ENCODE measurements at places on chromosomes 2 and 18. TPM values are rescaled to one million over a fixed set of nuclear protein-coding genes. Genes with fewer than 3 reads are reported as not detected.
A peak's percentile ranks its signal among the peaks of the same experiment; 100 is the strongest.

DNA sequence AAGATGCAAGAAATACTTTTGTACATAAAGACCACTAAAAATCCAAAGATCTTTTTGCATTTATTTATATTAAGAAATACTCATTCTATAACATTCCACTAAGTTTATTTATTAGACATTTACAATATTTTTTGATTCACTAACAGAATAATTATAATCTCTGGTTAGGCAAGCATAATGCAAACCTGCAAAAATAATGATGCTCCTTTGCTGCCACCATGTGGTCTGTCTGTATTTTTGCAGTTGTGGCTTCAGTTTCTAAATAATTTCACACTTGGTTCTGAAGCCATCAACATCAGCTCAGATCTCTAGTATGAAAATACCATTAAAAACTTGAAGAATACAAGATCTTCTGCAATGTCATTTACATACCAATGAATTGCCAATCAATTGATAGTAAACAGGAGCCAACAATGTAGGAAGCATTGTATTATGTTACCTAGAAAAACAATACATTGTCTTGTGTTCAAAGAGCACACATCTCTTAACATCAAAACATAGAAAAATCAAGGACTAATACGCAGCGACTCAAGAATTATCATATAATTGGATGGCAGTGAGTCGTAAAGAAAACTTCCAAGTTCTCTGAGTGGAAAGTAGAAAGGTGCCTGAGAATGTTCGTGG, 28.8 kb upstream of the WDR75 start:
- DNase-seq: no peak

GRCh38 chr2:222424276-222424728, at the start of gene SGPP2:
Gene SGPP2 (plus strand): TSS chr2:222424543. CDS start chr2:222424603, 60 bp downstream.
- DNase-seq: peak; percentile 31

GRCh38 chr2:143988082-143988481, 531.8 kb downstream of the ZEB2 start:
- no peak for DNase-seq

DNA sequence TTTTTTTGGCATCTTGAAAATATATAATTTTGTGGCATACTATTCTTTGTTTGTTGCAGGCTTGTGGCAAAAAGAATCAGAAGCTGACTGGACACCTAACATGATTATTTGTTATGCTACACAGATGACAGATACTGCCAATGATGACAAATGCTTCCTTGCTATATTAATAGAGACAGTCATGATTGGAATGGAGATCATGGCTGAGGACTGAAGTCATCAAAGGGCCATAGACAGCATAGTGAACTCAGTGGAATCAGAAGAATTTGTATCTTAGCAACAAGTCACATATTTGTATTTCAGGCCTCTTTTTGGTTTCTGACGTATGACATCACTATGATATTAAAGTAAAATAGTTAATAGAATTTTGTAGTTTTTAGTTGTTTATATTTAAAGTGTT, 1003.8 kb upstream of the DDX18 start:
- DNase-seq: no peak

GRCh38 chr2:199812493-199812892, 38.5 kb downstream of the FTCDNL1 start:
- DNase-seq: no peak

DNA sequence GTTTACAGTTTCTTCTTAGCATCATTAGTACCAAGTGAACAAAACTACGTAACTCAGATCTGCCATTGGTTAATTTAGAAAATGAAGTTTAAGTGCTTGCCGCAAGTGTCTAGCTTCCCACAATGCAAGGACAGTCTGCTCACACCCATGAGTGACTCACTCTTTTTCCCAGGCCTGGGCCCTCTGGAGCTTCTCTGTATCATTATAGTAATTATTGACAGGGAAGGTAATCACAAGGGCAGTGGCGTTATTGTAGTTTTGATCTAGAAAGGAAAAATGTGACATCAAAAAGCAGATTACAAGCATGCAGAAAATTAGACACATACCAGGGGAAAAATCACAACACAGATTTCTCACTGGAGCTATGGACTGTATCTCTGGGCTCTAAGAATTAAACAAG, 38.5 kb downstream of the NPC1 start:
- DNase-seq: no peak

- no peak for DNase-seq
Observed at GRCh38 chr2:192969055-192969454, 774.3 kb upstream of the TMEFF2 start.

DNA sequence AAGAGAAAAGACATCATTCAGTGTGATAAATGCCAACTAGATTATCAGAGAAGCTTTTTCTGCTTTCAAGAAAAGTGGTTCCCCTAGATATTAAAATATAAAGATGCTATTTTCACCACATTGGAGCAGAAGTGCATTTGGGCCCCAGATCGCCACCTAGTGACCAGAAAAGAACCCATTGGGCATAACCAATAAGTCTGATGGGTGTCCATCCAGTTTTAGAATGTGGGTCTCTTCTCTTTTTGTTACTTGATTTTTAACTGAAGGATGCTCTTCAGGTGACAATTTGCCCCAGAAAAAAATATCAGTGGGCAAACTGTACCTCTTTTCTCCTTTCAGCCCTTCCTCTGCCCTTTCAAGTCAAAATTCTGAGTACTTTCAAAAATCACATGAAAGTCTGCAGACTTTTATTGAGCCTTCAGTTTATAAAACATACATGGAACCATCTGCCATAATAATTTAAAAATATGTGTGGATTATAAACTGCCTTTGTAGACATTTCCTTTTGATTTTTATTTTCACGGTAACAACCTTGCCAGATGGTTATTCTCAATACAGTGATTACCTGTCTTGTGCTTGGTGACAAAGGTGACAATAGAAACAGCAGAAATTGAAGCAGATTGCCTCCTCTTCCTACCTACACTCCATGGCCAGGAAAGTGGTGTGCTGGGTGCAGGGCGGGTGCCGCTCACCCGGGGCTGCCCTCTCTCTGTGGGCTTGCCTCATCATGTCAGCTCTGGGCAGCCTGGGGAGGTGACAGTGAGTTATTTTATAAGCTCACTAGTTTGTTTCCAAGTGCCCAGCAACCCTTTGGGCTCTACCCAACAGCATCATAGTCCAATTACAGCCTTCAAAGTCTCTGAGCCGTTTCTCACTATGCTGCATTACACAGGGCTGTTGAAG, 124.5 kb downstream of the DCDC2C start:
- DNase-seq: no peak

DNA sequence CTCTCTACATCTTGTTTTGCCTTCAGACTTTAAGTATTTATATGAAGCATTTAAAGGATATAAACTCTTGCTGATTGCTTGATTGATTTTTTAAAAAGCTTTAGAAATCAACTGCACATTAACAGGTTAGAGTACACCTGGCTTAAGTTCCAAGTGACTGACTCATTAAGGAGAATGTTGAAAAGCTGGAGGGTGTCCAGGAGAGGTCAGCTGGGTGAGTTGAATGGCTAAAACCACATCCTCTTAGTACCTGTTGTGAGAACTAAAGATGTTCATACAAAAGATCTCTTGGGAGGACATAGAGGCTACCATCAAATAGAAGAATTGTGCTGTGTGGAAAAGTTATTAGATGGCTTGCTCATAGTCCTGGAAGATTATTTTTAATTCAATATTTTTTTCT, 206.8 kb downstream of the TXNL1 start:
- DNase-seq: no peak

- DNase-seq: no peak
Observed at GRCh38 chr2:71154798-71155197, 24.4 kb downstream of the MPHOSPH10 start.

- peak; percentile 53 for DNase-seq
Observed at GRCh38 chr18:63949068-63949737, at the start of gene HMSD. Gene HMSD (plus strand): TSS chr18:63949301. CDS start chr18:63953456, 4,155 bp downstream.

GRCh38 chr2:239570971-239571520, 170.2 kb upstream of the HDAC4 start:
- DNase-seq: no peak

DNA sequence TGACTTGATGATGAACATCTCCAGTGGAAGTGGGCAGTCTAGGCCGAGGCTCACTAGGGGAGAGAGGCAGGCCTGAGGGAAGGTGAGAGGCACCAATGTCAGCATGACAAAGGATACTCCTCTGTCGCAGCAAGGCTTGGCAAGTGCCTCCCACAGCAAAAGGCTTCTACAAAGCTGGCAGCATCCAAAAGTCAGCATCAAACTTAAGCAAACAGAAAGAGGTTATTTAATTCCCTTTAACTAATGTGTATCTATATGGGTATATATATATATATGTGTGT, 41.6 kb downstream of the NIFK start:
- DNase-seq: no peak

DNA sequence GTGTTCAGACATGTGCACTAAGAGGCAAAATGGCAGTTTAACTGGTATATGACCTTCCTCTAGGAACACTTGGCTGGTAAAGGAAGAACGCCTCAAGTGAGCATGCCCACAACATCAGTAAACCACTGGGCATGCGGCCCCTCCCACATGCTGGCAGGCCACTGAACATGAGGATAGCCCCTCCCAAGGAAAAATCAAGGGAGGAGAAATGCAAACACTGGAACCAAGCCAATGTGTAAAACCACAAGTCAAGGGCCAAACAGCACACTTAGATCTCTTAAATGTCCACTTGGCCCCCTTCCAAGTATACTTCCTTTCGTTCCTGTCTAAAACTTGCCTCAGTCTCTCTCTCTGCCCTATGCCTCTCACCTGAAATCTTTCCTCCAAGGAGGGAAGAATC, 980.8 kb downstream of the TSN start:
- DNase-seq: no peak

DNA sequence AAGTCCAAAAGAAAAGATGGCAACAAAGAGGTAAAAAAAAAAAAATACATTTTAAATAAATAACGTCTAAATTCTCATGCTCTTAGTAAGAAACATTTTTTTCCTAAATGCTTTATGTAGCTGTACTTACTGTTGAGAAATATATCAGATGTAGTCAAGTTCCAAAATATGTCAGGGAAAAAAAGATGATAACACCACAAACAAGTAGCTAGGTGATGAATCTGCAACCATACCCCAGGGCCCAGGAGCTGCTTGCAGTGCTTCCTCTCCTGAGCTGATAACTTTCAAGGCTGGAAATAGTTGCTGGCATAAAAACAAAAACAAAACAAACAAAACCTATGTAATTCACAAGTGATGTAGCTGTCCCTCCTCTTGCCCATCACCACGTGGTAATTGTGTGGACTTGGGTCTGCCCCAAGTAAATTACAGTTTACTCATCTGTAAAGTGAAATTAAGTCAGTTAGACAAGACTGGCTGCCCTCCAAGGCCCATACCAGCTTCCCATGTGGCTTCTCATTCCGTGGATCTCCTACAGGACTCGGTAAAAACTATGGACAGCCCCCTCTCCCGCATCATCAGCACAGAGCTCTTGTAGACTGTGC, 82.6 kb downstream of the SP100 start:
- DNase-seq: no peak

DNA sequence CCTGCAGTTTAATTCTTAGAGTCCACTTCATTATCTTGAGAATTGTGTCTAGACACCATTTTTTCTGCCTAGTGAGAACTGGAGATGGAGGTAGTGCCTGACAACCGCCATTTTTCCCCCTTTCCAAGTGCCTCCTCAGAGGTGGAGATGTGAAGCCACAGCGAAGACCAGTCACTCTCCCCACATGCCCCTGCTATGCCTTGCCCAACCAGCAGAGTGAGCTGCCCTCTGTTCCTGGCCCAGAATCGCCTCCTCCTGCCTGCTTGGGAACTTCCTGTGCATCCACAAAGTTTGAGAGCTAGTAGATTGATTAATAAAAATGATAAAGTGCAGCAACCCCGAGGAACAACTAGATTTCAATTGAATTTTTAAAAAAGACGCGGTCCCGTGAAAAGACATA, 123.3 kb downstream of the CLIP4 start:
- no peak for DNase-seq

DNA sequence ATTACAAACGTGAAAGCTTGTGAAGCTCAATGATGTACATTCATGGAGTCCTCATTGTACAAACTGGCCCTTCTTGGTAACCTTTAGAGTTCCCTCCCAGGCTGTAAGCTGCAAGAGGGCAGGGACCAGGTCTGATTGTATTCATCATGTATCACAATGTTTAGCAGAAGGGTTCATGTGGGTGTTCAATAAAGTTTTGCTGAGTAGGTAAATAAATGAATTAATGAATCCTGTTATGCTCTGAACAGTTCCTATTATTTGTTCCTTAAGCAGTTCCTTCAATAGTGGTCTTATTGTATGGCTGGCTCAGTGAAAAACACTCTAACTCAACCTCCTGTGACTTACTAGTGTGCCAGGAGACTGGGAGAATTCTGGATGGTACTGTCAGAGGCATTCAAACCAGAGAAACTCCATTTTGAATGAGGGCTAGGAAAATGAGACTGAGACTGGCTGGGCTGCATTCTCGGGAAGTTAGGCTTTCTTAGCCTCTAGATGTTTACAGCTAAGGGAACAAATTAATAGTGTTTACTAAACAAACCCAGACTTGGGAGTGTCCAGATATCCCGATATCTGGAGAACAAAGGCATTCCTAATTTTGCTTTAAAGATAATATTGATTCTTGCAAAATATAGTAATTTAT, 1.8 kb upstream of the ACVR1 start:
- no peak for DNase-seq

DNA sequence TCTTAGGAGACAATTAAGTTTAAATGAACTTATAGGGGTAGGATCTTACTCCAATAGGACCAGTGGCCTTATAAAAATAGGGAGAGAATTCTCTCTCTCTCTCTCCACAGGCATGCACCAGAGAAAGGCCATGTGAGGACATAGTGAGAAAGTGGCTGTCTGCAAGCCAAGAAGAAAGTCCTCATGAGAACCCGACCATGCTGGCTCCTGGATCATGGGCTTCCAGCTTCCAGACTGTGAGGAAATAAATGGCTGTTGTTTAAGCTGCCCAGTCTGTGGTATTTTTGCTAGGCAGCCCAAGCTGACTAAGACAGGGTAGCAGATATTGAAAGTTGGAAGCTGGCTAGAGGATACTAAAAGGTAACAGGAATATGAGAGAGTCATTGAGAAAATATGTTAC, 454.0 kb downstream of the NBAS start:
- DNase-seq: no peak

- DNase-seq: no peak
Observed at GRCh38 chr18:67367540-67367939, 149.0 kb downstream of the DSEL start.

- DNase-seq: no peak
Observed at GRCh38 chr2:187642498-187642897, 88.3 kb upstream of the TFPI start.

The DGUOK gene
- total RNA-seq: 77.7 TPM

The CHRND gene
- total RNA-seq: not detected

The SULT1C4 gene
- total RNA-seq: not detected

The OTOS gene
- total RNA-seq: not detected

The ACOXL gene
- not detected for total RNA-seq

The LRP1B gene
- total RNA-seq: not detected

The CABYR gene
- total RNA-seq: 3.6 TPM

The APOB gene
- not detected for total RNA-seq
